ENCODE measurements at places on chromosomes 6 and 20.

DNA sequence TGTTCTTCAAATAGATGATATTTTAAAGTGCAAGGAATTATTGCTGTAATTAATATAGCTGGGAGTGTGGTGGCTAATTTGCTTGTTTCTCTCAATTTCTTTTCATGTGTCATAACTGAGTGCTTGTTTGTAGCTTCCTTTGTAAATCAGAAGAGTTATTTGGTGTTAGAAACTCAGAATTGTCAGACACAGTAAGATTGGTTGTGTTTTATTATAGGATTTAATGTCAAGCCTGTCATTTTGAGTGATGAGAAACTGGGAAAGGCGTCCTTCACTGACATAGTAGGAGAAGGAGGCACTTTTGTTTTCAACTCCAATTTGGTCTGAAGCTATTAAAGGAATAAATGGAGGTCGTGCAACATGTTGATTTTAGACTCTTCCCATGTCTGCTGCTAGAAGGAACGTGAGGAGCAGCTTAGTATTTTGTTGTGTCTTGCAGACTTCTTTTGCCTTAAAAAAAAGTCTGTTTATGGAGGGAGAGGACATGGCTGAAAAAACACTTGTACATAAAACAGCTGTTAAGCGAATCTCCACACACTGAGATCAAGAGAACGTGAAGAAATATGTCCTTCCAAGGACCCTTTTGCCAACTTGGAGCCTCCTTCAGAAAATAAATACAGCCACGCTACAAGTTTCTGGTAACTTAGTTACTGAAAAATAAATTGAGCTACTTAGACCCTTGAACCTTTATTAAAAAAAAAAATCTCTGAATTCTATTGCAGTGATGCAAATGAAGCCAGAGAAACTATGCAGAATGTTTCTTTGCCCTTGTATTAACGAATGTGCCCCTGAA is 59.5 kb downstream of the BMP6 start:
- DNase-seq: no peak

- no peak for DNase-seq
These were observed 143.3 kb upstream of the HDDC2 start for GRCh38 chr6:125445054-125445453.

- DNase-seq: no peak
These were observed 377.0 kb downstream of the BTBD3 start for GRCh38 chr20:12294678-12295077.

DNA sequence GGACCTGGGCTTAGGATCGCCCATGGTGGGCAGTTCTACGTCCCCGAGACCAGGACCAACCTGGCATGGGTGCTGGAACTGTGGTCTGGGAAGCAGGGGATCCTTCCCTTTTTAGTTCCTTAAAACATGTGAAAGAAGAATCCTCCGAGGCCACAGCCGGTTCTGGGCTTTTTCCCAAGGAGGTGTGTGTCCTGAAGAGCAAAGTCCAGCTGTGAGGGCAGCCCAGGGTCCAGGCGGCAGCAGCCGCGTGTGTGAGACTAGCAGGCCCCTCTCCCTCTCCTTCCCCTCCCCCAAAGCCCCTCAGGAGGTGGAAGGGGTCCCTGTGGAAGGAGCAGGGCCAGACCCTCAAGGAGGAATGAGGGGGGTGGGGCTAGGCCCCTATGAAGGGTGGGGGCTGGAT is 35.1 kb upstream of the PCMTD2 start:
- DNase-seq: no peak

DNA sequence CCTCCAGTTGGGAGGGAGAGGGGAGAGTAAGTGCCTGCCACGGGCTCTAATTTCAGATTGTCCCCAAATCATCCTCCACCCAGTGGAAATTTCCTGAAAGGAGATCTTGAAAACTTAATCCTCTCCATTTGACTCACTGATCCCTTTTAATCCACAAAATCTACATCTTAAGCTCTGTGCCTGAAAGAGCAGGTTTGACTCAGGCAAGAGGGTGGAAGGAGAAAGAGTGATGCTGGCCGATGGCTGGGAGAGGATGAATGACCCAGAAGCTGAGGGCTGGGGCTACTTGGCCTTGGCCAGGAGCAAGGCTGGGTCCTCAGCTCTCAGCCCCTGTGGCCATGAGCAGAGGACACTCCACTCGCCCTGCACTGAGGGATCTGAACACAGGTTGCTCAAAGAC is 8.1 kb downstream of the BPIFA2 start:
- DNase-seq: no peak

DNA sequence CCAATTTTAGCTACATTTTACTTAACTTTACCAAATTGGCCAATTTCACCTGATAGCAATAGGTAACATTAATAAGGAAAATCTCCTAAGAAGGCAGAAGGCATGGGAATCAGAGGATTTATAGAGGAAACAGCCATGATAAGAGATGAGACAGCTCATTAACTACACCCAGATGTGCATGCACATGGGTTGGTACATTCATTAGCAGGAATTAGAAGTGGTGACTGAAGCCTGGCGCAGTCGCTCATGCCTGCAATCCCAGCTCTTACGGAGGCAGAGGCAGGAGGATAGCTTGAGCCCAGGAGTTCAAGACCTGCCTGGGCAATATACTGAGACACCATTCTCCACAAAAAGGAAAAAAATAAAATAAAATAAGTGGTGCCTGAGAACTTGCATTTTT is 173.5 kb downstream of the COL9A1 start:
- no peak for DNase-seq

DNA sequence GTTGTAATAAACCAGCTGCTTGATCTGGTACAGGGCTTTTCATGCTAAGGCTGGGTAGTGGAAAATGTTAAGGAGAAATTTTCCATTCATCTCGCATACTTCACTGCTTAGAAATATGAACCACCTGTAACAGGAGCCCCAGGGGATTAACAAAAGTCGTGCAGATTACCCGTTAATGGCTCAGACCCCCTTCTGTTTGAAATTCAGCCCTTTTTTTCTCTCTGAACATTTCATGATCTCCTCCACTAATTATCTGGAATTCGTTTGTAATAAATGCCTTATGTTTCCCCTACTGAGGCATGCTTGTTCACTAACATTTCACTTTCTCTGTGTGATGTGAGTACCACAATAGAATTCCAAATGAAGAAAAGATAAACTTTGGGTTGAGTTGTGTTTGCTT is 336.4 kb upstream of the HSF2 start:
- no peak for DNase-seq

DNA sequence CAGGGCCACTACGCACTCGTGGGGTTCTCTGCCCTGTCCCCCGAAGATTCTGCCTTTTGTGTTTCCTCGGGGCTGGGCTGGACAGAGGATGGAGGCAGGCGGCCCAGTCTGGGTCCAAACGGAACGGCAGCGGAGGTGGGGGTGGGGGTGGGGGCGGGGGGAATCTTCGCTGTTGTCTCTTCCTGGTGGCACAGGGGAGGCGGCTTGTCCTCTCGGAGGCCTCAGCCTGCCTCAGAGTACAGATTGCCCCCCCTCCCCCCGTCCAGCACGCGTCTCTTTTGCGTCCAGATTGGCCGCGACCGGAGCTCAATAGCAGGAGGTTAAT is 1.4 kb upstream of the INSM1 start:
- DNase-seq: no peak

DNA sequence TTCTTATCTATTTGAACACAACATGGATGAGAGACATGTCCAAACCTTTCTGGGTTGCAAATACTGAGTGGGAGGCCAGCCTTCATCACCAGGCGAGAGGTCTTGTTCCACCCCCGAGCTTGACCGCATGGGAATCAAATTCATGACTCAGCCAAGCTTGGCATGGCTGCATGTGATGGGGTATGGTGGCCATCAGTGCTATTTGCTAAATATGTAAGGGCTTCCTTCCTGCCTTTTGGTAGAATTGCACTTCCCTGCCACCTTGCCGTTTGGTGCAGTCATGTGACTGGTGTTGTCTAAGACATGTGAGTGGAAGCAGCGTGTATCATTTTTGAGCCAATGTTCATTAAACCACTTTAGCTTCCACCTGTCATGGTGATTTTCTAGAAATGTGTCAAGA is 508.9 kb upstream of the SULF2 start:
- no peak for DNase-seq

- DNase-seq: no peak
These were observed 6.5 kb upstream of the TMEM242 start for GRCh38 chr6:157329829-157330228.

- DNase-seq: peak; percentile 49
These were observed 70.1 kb downstream of the SLC16A10 start for GRCh38 chr6:111157412-111157811.

DNA sequence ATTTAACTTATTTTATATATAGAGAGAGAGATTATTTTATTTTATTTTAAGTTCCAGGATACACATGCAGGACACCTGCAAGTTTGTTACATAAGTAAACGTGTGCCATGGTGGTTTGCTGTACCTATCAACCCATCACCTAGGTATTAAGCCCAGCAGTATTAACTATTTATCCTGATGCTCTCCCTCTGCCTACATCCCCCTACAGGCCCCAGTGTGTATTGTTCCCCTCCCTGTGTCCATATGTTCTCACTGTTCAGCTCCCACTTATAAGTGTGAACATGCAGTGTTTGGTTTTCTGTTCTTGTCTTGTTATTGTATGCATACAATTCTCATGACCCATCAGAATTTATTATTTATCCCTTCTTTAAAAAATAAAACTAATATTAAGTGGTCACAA is 34.6 kb downstream of the FKBP1C start:
- no peak for DNase-seq

DNA sequence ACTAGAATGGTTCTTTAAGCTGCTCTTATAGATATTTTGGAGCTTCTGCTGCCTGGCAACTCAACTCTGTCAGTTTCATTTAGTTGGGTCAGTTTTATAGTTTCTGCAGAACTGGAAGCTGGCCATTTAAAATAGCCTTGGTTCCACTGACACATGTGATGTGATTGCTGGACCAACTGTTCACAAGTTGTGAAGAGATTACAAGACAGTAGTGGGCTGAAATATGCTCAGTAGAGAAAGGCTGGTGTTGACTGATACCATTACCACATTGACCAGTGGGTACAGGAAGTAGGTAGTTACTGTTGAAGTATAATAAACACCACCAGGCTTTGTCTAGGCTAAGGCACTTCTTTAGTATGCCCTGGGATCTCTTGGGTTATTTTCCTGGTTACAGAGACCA is 39.0 kb downstream of the BCKDHB start:
- DNase-seq: no peak
